ENCODE measurements at places on chromosomes 2 and 18.

DNA sequence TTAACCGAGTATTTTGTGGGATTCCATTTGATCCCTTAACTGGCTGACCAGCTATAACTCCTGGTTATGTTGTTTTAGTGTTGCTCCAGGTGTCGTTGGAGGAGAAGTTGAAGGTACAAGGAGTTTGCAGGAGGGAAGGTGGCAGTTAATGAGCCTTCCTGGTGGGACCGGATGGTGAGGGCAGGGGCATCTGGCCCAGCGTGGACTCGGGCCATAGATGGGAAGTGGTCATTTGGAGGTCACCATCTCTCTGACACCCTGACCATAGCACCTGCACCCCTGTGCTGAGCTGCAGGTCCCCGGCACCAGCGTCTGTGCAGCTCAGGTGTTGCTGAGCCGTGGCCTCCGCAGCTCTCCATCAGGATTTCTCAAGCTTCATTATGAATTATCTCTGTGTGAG lies 51.4 kb upstream of the RBM44 start:
- DNase-seq, result no peak

DNA sequence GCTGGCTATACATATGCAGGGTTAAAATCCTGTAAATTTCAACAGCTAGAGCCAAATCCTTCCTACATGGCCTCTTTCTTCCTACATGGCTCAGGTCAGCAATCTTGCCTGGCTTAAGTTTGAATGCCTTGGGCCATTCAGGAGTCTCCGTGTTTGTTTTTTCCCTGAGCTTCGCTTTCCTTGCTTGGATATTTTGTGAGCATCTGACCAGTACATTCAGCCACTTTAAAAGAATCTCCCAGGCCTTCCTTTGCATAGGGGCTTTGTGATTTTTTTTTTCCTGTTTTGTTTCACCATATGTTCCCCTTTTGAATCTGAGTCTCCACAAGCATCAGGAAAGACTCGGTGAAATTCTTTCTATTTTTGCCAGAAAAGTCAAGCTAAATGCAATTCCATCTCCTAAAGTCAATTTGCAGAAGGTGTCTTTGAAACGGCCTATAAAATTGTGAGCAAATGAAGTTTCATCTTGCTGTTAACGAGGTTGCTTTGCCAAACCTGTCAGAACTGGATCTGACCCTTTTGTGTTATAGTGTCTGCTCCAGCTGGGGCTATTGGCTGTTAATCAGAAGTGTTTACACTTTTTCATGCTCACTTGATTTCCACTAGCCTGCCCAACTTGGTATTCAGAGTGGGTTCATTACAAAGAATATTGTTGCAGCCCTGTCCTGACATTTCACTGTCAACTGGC lies 256.9 kb downstream of the DCC start:
- DNase-seq, result no peak

GRCh38 chr2:156456616-156457015 lies 20.4 kb downstream of the GPD2 start:
- DNase-seq, result no peak

- DNase-seq, result no peak
Measured at GRCh38 chr2:98492441-98492840, 47.8 kb downstream of the INPP4A start.

DNA sequence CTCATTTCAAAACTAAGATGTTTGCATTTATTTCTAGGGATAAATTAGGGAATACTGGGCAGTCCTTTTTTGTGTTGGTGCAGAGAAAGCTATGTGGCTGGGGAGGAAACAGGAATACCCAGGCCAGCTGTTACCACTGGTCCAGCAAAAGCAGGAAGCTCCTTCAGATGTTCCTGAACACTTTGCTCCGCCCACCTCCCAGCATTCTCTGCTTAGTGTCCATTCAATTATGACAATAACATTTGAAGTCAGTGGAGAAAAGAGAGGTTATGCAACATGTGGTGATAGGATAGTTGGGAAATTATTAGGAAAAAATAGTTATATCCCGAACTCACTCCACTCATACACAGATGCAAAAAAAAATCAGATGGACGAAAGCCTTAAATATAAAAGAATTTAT lies 22.1 kb upstream of the ARPC2 start:
- DNase-seq, result no peak

- no peak for DNase-seq
Measured at GRCh38 chr2:179584760-179585159, 276.7 kb downstream of the ZNF385B start.

DNA sequence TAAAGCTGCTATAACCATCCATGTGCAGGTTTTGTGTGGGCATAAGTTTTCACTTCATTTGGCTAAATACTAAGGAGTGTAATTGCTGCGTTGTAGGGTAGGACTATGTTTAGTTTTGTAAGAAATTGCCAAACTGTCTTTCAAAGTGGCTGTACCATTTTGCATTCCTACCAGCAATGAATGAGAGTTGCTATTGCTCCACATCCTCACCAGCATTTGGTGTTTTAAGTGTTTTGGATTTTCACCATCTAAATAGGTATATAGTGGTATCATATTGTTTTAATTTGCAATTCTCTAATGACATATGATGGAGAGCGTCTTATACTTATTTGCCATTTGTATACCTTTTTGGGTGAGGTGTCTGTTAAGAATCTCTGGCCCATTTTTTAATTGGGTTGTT lies 12.2 kb downstream of the TWSG1 start:
- DNase-seq, result no peak

DNA sequence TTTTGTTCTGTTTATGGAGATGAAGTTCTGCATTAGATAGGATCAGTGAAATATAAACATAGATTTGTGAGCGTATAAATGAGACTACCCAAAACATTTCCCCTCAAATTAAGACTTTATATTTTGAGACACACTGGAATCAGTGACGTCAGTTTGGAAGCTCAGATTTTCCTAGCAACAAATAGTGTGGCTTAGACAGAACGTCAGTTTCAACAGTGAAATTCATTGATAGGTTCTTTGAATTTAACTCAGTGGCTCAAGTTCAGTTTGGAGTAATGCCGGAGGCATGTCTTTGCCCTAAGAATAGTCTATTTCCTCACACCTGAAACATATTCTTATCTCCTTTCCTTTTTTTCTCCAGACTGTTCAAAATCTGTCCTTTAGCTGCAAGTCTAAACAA lies 113.6 kb upstream of the ARHGAP15 start:
- no peak for DNase-seq

DNA sequence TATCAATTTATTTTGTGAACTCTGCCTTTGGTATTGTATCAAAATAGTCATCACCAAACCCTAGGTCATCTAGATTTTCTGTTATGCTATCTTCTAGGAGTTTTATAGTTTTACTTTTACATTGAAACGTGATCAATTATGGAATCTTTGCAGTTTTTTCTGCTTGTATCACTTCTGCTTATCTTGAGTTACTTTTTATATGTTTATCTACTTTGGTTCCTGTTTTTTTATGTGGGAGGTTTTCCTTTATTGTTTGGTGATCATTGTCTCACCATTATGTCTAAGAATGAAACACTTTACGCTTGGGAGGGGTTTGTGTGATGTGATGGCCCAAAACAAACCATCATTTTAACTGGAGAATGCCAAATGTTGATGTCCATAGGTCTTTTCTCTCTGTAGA lies 261.2 kb downstream of the SPAG16 start:
- no peak for DNase-seq

DNA sequence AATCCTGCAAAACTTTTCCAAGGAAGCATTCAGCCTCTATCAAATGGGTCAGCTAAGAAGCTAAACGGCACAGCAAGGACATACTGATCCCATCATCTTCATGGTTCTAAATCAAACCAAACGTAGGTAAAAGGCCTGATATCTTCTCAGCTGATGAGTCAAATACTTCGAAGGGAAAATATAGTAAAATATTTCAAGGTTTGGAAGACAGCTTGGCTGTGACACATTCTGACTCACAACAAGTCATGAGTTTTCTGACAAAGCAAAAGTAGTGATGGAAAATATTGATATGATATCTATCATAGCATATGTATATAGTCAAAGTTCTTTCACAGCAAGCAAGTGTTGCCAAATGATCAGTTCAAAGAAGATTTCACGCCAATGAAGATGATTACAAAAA lies 31.5 kb downstream of the DOCK10 start:
- DNase-seq, result no peak

DNA sequence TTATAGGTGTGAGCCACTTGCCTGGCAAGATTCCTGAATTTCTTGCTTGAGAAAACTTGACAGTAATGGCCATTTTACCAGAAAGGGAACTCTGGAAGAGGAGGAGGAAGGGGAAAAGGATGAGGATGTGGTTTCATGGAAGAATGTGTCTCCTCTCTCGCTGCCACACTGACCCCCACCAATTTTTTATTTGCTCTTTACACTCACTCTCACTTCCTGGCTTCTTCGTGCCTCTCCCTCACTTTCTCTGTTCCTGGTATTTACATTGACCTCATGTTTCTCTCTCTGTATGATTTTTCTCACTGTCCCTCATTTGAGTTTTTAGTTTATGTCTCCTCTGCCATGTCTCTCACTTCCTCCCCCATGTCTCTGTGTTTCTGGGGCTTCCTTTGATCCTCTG lies 134.5 kb upstream of the CAB39 start:
- no peak for DNase-seq

DNA sequence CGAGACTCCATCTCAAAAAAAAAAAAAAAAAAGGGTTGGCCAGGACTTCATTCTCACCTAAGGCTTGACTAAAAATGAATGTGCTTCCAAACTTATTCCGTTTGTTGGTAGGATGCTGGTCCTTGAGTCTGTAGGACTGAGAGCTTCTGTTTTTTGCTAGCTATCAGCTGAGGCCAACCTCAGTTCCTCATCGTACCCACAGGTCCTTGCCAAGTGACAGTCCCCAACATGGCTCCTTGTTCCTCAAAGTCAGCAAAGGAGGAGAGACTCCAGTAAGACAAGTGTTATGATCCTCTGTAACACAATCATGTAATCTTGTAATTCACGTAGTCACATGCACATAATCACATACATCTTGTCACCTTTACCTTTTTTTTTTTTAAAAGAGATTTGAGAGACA lies 37.0 kb downstream of the HAUS1 start:
- DNase-seq, result no peak

DNA sequence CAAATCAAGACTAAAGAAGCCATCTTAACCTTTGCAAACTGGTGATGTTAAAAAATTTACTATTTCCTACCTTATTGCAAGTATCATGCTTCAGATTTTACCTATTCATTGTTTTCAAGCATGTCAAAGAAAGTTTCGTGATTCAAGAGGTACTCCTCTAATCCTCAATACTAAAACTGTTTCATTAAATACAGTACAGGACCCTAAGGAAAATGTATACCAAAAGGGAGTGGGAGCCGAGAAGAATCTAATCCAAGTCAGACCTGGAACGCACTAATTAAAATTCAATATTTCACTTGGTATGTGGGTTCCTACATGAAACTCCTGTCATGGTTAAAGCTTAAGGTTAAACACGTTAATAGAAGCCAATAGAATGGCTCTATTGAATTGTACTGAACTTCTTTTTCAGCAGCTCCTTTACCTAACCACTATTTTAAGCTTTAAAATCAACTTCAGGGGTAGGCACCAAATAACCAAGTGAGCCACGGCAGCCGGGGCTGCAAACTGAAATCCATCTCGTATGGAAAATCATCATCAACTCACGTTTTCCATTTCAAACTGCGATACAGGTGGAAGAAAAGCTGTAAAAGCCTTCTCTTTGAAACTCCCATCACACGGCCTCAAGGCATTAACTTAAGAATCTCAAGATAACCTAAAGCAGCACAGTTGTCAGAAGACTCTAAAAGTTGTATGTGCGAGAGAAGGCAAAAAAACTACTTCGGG lies 188.8 kb downstream of the ZEB2 start:
- DNase-seq, result peak; percentile 42

DNA sequence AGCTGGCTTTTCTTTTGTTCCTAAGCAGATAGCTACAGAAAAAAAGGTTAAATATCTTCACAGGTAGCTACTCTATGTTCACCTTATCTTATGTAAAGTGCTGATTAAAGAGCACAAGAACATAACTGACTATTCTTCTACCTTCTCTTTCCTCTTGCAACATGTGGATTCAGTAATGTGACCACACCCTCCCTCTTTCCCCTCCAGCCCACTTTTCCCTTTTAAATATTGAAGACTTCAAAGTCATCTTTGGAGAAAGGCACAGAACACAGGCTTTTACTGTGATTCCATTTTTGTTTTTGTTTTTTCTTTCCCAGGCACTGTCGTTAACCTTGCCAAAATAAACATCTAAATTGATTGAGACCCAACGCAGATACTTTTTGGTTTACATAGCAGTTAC lies 418.1 kb upstream of the CDH20 start:
- DNase-seq, result no peak

GRCh38 chr2:25551316-25551715 lies 122.1 kb downstream of the DTNB start:
- no peak for DNase-seq

Measured in activated CD4-positive, alpha-beta T cell treated with anti-CD3 and anti-CD28 coated beads for 4 hours (primary cell).